ENCODE measurements at places on chromosomes 13 and 19.

- DNase-seq = no peak
Observed at GRCh38 chr19:35752746-35753350, 4.0 kb downstream of the HSPB6 start.

DNA sequence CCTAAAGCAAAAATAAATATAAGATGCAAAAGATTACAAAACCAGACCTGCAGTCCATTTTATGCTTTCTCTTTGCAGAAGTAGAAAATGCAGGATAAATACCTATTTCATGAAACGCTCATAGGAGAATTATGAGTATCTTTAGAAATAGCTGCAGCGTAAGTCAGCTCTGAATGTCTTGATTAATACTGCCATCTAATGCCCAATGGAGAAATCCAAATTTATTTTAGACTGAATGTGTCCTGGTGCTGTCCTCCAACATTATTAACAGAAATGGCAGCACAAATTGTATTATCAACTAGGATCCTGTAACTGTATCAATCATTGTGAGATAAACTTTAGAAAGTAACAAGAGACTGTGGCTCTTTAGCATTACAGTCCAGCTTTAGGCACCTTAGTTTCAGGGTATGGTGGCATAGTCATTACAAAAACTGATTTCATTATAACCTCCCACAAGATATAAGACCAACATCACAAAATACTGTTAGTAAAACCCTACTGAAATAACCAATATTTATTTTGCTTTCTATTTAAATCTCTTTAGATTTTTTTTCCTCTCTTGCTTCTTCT, 162.1 kb upstream of the MIR17HG start:
- peak; percentile 55 for DNase-seq

DNA sequence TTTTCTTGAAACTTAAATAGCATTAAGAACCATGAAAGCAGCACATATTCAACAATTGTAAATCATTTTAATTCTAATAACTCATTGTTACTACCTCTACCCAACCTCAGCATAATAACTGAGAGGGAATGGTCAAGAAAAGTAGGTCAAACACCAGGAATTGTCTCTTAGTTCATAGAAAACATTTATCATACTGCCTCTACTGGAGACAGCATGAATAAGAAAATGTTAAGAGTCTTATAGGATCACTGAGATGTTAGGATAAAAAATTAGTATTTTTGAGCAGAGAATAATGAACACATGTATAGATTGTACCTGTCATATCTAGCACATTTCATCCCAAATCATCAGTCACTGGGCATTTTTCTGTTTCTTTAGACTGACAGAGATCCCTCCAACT, 515.3 kb downstream of the PCDH9 start:
- peak; percentile 10 for DNase-seq

DNA sequence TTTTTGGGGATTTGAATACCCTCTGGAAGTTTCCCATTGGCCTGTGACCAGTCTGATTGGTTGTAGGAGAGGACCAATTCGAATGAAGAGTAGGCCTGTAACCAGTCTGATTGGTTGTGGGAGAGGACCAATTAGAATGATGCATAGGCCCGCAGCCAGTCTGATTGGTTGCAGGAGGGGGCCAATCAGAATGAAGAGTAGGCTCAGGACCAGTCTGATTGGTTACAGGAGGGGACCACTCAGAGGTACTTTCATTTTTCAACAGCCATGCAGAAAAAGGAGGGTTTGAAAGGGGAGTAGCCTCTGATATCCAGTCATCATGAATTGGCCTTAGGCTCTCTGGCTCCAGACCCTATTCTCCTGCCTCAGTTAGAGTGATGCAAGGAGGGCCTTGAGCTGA, 30.4 kb upstream of the SLC1A5 start:
- DNase-seq = peak; percentile 86

GRCh38 chr13:64276232-64276631, 2860.6 kb upstream of the PCDH20 start:
- no peak for DNase-seq

DNA sequence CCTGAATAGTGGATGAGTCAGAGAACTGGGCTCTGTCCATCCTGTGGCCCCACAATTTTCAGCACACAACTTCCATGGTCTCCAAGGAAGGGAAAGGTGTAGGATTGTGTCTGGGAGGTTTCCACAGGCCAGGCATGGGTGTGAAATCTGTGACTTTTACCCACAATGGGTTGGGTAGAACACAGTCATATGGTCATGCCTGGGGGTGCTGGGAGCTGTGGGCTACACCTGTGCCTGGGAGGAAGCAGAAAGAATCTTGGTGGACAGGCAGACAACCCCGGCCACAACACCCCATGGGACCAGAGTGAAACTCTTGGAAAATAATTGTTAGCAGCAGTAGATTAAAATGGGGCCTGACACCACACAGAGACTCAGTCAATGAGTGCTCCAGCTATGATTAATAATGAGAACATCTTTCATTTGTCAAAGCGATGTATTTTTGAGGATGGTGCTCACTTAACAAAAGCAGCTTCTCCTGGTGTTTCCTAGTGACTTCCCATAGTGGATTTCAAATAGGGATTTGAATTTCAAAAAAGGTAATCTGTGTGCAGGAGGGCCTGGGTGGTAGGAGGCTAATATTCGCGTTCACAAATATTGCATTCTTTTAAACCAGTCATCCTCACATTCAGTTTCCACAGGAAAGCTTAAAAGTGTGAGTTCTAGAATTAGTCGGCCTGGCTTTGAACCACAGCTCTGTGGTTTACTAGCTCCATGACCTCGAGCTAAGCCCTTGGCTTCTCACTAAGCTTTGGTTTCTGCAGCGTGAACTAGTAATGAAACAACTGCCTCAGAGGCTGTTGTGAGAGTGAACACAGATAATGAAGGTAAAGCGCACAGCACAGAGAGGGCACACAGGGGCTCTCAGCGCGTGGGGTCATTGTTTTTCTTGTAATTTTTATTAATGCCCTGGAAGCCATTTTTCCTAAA, 89.3 kb upstream of the UQCRFS1 start:
- DNase-seq = no peak

DNA sequence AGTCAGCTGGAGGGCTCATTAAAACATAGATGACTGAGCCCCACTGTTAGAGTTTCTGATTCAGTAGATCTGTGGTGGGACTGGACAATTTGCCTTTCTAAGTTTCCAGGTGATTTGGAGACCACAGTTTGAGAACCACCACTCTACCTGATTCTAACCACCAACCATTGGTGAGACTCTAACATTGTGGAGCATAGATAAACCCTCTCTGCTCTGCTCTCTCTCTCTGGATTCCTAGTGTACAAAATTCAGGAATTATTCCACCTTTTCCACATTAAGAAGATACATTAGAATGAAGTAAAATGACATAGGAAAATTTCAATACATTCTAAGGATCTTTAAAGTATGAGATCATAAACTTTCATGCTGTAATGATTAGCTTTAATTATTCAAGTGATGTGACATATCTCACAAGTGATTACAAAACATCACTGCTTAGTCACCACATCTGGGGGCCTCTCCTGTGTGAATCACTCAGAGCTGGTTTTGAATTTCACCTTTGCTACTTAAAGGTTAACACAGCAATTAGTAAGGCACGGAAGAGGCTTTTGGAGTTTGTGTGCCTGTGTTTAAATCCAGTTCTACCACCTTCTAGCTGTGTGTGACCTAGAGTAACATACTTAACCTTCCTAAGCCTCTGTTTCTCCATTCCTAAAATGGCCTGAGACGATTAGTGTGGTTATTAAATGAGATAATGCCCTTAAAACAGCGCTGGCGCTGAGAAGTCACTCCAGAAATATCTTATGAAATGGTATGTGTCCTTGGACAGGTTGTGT, 78.5 kb upstream of the NBEA start:
- DNase-seq = no peak

DNA sequence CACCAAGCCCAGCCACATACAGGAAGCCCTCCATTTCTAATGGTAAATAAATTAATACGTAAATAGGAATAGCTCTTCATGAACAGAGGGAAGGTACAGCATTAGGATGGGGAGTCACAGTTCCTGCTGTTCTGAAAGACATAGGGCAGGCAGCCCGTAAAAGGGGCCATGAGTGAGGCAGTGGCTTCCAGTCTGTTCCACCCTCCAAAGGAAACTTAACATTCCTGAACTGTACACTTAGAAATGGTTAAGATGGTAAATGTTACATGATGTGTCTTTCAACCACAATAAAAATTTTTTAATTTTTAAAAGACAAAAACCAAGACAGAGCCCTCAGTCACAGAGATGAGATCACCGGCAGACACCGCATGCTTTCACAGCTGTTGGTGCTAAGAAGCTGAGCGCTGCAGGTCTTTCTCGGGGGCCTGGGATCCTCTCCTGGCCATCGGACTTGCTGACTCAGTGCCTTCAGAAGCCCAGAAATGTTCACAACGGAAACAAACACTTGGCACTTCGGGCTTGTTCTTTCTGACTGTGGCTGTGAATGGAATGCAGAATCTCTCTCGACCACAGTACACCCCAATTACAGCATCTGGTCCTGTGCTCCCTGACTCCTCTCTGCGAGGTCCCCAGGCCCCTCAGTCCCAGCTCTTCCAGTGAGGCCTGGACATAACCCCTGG, 36.4 kb downstream of the EPS15L1 start:
- no peak for DNase-seq

- DNase-seq = no peak
Observed at GRCh38 chr13:85755123-85755522, 44.1 kb downstream of the SLITRK6 start.

- no peak for DNase-seq
Observed at GRCh38 chr19:45172611-45173208, 5.3 kb downstream of the TRAPPC6A start.

GRCh38 chr13:82661126-82661525, 1221.1 kb downstream of the SLITRK1 start:
- DNase-seq = no peak

GRCh38 chr13:113338451-113338850, 25.5 kb downstream of the GRTP1 start:
- DNase-seq = no peak

GRCh38 chr13:95247852-95248251, 53.4 kb downstream of the ABCC4 start:
- DNase-seq = peak; percentile 90

- no peak for DNase-seq
Observed at GRCh38 chr13:103556681-103557080, 490.5 kb upstream of the SLC10A2 start.

DNA sequence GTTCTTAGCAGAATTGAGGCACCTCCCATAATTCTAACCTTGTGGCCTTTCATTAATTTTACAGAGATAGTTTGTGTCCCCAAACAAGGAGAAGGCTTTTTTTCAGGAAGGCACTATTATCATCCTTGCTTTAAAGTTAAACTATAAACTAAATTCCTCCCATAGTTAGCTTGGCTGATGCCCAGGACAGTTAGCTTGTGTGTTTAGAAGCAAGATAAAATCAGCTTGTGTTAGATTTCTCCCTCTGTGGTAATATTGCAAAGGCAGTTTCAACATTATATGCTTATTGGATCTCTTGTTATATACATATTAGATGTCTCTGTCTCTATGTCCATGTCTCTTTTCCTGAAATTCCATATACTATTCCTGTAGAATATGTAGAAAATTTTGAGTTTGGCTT, 342.7 kb downstream of the TBC1D4 start:
- peak; percentile 10 for DNase-seq

DNA sequence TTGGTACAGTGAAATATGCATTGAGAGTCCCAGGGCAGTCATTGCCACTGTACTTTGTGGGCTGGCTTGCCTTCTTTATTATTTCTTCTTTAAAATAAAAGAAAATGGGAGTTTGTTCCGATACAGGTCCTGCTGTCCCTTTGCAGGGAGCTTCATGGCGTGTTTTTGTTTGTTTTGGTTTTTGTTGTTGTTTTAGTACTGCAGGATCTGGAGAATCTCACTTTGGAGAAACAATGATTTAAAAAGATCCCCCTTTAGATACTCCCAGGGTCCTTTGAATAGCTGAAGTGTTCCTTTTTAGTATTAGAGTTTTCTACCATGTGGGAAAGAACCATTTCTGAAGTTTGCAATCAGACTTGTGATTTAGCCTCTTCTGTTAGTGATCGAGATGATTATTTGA, 11.1 kb downstream of the CHAF1A start:
- no peak for DNase-seq

DNA sequence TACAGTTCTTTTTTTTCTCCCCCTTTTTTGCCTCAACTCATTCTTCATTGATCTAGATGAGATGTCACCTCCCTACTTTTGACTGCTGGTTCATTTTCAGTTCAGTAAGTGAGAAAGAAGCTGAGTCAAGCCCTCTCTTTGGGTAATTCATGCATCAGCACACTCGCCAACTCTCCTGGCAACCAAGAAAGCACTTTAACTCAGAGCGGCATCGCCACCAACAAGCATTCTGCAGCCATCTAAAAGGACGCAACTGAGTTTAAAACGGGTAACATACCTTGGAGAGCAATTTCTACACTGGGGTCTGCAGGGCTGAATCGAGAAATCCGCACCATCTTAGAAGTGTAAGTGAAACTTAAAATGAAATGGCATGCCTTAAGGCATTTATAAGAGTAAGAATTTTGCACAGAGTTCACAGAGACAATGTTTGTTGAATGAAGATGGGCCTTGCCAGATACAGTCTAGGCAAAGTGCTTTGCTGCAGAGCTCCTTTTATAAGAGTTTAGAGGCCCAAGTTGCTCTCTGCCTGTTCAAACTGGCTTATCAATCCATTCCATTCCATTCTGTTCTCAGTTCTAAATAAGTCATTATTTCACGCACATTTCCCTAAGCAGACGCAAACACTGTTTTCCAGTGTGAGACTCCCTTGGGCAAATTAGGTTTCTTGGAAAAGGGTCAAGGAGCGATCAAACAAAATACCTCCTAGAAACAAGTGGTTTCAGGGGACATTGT, 338.0 kb downstream of the ENOX1 start:
- DNase-seq = no peak

DNA sequence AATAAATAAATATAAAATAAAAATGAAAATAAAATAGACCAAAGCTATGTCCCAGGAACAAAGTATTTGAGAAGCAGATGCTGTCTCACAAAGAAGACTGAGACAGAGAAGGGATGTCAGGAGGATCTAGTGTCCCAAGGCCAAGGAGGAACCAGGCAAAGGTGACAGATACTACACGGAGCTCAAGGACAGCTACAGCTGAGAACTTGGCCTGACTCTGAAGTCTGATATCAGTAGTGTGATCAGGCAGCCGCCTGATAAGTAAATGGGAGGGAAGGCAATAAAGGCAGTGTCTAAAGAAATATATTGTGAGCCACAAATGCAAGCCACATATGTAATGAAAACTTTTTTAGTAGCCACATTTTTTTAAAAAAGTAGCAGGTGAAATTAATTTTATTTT, 20.4 kb upstream of the NANOS3 start:
- peak; percentile 87 for DNase-seq

GRCh38 chr13:51542346-51543242, 41.7 kb upstream of the WDFY2 start:
- peak; percentile 76 for DNase-seq

GRCh38 chr13:23488442-23488841, 54.9 kb upstream of the SACS start:
- DNase-seq = no peak

- DNase-seq = peak; percentile 52
Observed at GRCh38 chr19:34962687-34963572, 1.1 kb downstream of the ZNF792 start.
